Fibroblast of villous mesenchyme (primary cell): ENCODE measurements at places on chromosomes 11 and 22. TPM values are rescaled to one million over a fixed set of nuclear protein-coding genes. Genes with fewer than 3 reads are reported as not detected.

DNA sequence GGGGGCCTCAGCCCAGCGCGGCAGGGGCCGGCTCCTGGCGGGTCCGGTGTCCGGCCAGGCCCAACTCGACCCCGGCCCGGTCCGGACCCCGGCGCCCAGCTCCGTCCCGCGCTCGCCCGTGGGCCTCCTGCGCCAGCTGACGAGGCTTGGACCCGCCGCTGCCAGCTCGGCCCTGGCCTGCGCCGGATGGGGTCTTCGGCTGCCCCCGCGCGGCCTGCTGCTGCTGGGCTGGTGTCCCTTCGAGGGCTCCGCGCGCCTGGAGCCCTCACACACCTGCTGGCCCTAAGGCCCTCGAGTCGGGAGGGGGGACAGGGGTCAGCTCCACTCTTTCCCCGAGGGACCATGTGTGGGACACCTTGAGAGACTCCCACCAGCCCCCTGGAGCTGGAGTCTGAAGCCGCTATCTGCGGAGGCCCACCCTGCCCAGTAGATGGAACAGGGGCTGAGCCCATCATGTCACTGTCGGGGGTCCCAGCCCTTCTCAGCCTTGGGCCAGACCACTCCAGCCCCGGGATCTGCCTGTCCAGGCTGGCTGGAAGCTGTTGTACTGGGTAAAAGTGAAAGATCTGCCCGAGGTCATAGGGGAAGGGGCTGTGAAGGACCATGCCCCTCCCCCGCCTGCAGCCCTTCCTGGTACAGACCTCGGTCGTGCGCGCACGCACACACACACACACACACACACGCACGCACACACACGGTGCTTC, 768 bp upstream of the CDKN1C start:
- peak; percentile 34 for DNase-seq

DNA sequence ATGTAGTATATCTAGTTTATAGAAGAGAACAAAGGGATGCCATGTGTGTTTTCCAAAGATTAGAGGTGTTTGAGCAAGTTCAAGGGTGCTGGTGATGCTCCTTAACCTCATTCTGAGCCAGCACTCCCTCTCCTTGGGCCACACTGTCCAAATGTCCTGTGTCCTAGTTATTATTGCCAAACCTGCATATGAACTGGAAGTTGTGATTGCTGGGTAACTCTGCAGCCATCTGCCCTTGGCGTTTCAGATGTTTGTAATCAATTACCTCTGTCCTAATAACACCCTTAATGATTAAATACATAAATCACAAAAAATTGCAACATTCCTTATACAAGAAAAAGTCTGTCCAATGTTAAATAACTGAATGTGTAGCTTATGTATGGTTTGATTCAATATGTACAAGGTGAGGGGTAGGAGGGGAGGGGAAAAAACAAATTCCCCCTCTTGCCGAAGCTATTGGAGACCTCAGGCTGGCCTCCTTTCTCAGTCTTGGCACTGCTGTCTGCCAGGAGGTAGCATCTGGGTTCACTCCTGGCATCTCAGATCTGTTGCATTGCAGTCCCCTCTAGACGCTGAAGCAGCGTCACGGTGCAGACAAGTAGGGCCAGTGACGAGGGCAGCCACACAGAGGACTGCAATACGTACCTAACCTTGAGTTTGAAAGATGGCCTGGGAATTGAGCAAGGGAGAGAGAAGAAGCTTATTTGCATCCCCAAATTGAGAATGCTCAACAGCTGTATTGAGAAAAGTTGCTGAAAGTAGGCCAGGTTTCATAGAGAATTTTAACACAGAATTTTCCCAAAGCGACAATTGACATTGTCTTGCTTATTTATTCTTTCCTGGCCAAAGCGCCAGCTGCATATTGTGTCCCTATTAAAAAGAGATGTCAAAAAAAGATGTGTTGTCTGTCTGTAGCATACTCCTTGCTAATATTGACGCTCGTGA, 89.6 kb upstream of the ARHGAP32 start:
- no peak for DNase-seq

GRCh38 chr11:130189492-130190210, 30.1 kb downstream of the ST14 start:
- DNase-seq = no peak

- DNase-seq = peak; percentile 64
These were observed 85.9 kb downstream of the ZNF280B start for GRCh38 chr22:22422629-22423112.

- DNase-seq = no peak
These were observed 8.7 kb downstream of the MMP26 start for GRCh38 chr11:4713241-4713640.

GRCh38 chr11:5204787-5205186, 4.3 kb upstream of the OR51V1 start:
- peak; percentile 81 for DNase-seq

DNA sequence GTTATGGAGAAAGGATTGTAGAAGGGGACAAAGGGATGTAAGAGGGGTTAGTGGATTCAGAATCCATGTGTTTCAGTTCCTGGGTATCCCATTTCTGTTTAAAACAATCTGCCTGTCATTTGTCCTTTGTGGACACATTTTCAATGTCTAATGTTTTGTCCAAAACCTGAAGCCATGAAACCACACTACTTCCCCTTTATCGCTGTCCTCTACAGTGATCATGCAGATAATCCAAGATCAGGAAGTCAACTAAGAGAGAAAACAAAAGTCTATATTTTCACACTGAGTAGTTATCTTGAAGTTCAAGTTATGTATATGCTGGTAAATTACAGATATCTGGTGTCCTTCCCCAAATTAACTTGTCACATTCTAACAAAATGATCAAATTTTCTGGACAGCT, 457.0 kb downstream of the NTM start:
- no peak for DNase-seq

- no peak for DNase-seq
These were observed 610.1 kb upstream of the ANO5 start for GRCh38 chr11:21582791-21583190.

GRCh38 chr11:34905666-34906065, 10.5 kb downstream of the APIP start:
- no peak for DNase-seq

- no peak for DNase-seq
These were observed 29.2 kb downstream of the USP35 start for GRCh38 chr11:78217650-78218541.

GRCh38 chr22:19966908-19967750, 25.5 kb upstream of the TXNRD2 start:
- no peak for DNase-seq

DNA sequence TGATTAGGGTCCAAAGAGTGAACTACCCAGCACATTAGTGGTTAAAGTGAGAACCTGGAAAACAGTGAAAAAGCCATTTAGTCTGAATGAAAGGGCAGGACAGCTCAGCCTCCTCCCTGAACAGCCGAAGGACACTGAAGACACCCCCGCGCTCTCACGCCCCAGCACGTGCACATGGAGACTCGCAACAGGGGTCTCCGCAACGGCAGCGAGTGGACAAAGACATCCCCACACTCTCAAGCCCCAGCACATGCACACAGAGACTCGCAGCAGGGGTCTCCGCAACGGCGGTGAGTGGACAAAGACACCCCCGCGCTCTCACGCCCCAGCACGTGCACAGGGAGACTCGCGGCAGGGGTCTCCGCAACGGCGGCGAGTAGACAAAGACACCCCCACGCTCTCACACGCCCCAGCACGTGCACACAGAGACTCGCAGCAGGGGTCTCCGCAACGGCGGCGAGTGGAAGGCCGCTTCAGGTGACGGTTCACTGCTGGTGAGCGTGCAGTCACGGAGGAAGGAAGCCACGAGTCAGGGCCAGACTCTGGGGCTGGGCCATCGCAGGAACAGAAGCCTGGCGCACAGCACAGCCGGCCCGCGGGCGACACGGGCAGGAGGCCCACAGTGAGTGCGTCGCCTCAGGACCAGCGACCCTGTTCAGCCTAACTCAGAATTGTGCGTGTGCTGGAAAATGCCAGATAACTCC, 43.6 kb downstream of the BRD1 start:
- DNase-seq = no peak

GRCh38 chr22:42691440-42691839, 29.2 kb downstream of the A4GALT start:
- no peak for DNase-seq

DNA sequence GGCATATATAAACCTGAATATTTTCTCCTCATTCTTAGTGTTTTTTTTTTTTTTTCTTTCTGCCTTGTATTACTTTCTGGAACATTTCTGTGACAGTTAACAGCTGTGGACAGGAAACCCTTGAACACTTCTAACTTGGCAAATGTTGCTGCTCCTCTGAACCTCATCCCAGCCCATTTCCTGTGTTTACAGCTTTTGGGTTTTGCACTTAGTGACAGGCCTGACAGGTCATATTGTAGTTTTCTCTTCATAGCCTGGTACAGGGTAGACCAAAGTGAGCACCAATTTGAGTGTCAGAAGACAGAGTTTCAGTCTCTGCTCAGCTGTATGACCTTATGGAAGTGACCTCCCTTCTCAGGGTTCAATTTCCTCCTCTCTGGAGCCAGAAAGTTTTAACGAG, 91.6 kb downstream of the STIM1 start:
- peak; percentile 83 for DNase-seq

DNA sequence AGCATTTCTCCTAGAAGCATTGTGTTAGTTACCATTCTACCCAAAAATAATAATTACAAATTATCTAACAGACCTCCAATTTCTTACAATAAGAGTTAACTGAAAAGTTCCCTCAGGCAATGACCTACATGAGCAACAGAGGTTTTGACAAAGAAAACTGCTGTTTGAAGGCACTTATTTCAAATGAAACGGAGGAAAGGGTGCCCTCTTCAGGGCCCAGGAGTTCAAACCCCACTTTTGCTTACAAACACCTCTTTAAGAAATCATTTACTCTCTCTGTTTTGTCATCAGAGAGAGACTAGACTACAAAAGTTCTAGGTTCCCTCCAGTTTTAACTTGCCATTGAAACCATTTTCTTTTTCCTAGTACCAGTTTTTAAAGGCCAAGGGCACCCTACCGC, 56.7 kb downstream of the AMBRA1 start:
- DNase-seq = no peak

- DNase-seq = no peak
These were observed 59.7 kb upstream of the CHST1 start for GRCh38 chr11:45725121-45725520.

DNA sequence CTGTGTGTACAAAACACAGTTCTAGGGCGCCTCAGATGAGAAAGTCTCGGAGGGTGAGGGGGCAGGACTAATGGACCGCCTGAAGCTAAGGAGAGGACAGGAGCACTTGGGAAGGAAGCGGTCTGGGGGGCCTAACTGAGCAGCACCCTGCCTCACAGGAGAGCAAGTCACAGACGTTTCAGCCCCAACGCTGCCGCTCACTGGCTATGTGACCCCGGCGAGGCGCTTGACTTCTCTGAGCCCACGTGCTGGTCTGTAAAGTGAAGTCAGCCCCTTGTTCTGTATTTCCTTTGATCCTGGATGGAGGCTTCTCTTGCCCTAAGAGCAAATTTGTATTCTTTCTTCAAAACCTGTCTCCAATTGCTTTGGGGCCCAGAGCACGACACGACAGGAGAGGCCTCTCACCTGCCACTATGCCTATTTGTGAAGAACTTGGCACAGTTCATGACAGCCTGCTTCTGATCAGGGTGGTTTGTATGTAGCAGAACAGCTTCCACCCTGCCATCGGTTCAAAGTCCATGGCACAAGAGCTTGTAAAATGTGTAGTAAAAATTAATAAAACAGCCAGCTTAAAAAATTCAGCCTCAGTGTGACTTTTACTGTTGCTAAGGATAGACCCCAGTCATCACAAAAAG, 59.1 kb downstream of the WNT11 start:
- no peak for DNase-seq

DNA sequence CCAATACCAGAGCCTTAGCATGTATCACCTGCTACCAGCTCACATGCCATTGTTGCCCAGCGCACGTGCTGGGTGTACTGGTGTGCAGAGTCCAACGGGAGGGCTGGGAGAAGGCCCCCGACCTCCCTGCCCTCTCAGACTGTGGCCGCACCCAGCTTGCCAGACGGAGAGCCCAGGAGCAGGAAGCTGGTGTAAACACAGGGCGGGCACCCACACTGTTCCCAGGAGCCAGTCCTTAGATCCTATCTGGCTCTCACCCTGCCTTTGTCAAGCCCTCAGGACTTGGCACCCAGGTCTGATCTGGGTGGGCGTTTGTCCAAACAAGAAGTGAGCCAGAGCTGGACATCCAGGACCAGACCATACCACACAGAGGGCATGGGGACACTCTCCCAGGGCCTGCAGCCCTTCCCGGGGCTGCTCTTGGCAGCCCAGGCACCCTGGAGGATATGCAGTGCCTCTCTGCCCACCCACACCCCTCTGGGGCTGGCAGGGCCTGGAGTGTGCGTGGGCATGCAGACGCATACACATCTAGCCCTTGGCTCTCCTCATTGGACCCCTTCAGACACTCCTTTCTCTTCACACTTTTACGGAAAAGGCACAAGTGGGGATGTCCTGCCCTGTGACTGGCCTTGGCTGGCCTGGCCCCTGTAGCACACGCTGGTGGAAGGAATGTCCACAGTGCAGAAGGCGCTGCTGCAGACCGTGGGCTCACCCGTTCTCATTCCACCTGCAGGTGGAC, 19.9 kb upstream of the CLDN5 start:
- no peak for DNase-seq

- DNase-seq = no peak
These were observed 22.0 kb upstream of the TTLL12 start for GRCh38 chr22:43208703-43209522.

DNA sequence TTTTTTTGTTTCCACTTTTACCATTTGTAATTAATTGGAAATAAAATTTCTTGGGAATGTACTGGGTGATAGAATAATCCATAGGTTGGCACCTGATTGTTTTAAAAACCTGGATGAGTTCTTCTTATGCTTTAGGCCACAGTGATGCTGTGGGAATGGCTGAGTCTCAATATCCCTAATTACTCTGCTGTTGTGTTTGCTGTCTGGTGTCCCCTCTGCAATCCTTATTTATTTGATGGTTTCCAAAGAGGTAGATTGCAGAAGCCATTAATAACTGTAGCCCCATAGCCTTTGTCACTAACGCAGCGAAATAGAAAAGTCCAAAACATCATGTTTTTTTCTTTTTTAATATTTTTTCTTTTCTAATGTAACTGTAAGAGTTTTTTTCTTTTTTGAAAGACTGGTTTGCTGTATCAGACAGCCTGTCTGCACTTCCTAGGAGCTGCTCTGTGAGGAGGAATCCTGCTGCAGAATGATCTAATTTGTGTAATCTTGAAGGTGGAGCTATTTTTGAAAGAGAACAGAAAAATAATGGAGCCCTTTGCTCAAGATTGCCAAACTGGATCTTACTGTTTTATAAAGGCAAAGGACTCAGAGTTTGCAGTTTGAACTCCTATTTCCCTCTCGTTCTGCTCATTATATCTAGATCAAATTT, 14.9 kb downstream of the PACS1 start:
- DNase-seq = no peak

DNA sequence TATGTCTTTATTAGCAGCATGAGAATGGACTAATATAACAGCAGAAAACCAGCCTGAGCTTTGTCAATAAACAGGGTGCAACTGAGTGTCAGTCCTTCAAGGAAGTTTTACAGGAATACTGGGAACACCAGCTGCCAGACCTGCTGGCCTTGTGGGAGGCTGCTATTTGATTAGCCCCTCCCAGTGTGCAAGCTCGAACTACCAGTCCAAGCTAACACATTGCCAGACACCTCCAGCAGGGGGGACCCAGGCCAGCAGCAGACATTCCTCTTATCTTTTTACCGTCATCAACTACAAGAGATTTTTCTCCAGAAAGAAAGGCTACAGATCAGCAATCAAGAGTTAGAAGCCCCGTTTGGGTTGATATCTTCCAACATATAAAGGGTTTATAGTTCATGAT, 942.8 kb upstream of the TENM4 start:
- DNase-seq = peak; percentile 0

SLC37A2 gene
- 0.97 and 1.7 TPM in 2 replicates for total RNA-seq

PRDM10 gene
- 6.1 and 8.6 TPM in 2 replicates for total RNA-seq

BDNF gene
- 20.6 and 25.5 TPM in 2 replicates for total RNA-seq

AHNAK gene
- 474 and 514 TPM in 2 replicates for total RNA-seq

RGL4 gene
- total RNA-seq = not detected in 2 replicates

CSF2RB gene
- 2.6 and 11.2 TPM in 2 replicates for total RNA-seq

DDI1 gene
- under 0.01 TPM in 1 of 2 replicates, not detected in the other for total RNA-seq

BIRC2 gene
- total RNA-seq = 63.5 and 108 TPM in 2 replicates
